ENCODE measurements at places on chromosomes 11 and 22.

- ATAC-seq = peak; percentile 49
These were observed at the start of gene MAP6 for GRCh38 chr11:75668451-75669297. Gene MAP6, minus strand, starts transcription at chr11:75669038. Its CDS starts 669 bp downstream, at chr11:75668369.

DNA sequence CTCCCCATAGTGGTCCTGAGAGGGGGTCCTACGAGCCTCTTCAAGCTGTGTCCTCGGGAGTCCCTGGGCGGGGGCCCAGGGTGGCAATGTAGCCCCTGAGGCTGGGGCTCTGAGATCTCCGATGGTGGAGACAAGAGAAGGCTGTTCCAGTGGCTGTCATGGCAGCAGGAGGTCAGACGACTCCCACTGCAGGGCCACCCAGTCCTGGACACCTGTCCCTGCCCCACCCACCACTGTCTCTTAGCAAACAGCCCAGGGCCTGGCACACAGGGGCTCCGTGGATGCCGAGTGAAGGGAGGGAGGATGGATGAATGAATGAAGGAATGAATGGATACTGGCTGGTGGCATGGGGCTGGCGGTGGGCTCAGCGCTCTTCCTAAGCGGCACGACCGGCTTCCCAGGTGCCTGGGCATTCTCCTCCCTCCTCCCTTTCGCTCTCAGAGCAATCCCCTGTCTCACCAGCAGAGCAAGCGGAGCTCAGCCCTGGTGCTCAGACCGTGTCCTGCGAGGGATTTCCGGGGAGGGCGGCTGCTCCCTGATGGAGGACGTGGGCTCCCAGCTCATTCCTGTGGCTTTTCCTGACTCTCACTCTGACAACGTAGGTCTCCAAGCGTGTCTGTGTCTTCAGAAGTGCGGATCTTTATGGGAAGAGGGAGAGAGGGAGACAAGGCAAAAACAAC is 1272.6 kb downstream of the BRD1 start:
- ATAC-seq = no peak

GRCh38 chr11:77121096-77121640 is 6.9 kb upstream of the MYO7A start:
- ATAC-seq = no peak

- ATAC-seq = peak; percentile 79
These were observed 22.9 kb upstream of the PDE2A start for GRCh38 chr11:72696866-72697700.

- no peak for ATAC-seq
These were observed 36.4 kb downstream of the KCNQ1 start for GRCh38 chr11:2481253-2481652.

- no peak for ATAC-seq
These were observed 24.1 kb downstream of the KCNE3 start for GRCh38 chr11:74443071-74443864.

DNA sequence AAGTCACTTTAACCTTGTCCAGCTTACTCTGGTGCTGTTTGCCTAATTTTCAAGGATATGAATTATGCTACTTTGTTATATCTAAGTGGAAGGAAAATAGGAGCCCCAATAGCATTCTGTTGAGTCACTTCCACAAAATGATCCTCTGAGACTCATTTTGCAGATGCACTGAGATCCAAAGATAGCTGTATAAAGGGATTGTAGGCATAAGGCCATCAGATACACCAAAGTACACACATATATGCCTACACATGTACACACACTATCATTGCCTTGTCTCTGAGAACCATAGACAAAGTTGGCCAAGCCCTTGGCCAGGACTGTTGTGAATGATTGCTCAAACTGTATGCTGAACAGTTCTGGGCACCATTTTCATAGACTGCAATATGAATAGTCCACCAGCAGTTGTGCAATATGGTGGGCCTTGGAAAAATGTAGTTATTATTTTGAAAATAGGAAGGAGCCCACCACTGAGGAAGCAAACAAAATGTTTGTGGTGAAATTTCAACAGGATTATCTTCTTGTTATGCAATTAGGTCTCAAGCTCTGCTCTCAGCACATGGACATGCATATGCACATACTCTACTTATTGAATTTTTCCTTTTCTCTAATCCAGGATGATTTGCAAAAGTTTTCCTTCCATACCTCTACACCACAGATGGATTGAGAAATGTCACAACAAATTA is 186.0 kb upstream of the CTSC start:
- no peak for ATAC-seq

DNA sequence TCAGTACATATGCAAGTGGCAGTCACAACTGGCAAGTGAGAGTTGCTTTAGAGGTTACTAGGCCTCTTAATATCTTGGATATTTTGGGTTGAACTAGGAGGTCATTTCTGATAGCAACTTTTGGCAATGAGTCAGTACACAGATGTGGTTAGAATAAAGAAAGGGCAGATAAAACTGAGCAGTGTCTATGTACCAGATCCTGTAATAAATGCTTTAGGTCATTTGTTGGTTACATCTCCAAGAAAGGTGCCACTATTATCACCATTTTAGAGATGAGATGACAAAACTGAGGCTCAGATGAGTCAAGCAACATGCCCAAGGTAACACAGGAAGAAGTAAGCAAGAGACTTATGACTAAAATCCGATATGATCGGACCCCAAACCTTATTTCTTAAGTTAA is 25.0 kb downstream of the MAML2 start:
- no peak for ATAC-seq

DNA sequence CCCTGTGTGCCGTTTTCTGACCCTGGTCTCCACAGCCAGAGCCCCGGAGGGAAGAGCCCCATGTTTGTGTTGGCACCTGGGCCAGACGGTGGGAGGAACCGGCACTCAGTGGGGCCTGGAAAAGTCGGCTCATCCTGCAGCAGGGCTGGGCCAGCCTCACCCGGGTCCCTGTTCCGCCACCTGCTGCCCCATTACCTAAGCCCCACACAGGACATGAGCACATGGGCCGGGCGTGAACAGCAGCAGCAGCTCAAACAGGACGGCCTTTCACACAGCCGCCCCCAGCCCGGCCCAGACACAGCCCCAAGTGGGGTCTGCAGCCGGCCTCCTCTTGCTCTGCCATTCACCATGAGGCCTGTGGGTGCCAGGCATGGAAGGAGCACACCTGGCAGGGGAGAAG is 302.4 kb downstream of the MN1 start:
- ATAC-seq = no peak

DNA sequence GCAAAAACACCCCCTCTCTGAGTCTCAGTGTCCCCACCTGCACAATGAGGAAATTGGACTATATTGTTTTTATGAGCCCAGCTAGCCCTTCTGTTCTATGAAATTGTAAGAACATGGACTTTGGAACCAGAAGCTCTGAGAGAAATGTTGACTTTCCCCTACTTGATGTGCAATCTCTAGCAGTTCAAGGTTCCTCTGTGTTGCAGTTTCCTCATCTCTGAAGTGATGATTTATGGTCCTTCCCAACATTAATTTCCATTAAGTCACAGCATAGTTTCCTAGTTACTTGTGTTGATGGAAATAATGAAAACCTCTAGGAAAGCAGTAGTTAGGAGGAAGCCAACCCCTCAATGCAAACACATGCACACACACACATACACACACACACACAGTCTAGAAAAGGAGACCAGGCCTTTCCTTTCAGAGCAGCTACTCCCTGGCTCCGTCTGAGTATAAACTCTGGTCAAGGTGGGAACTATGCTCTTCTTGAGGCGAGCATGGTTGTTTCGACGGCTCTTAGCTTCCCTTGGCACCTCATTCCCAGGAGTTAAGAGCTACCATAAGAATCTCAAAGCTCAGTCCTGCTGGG is 518.4 kb downstream of the SOX6 start:
- no peak for ATAC-seq

GRCh38 chr11:12611352-12611751 is 62.9 kb upstream of the TEAD1 start:
- no peak for ATAC-seq

DNA sequence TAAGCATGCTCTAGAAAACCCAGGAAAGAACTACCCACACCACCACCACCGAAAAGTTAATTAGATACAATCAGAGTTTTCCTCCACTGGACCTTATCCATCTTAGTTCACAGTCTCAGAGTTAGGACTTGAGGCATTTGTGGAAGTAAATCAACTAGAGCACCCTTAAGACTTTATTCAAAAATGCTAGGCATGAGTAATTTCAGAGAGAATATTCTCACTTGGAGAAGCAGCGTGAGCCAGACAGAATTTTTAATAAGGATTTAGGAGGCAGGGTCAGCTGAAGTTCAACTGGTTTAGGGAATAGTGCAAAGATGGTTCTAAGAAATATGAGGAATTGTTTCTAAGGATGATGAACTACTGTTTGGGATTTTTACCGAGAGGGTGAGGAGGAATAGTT is 1.2 kb upstream of the OLFML1 start:
- ATAC-seq = no peak

DNA sequence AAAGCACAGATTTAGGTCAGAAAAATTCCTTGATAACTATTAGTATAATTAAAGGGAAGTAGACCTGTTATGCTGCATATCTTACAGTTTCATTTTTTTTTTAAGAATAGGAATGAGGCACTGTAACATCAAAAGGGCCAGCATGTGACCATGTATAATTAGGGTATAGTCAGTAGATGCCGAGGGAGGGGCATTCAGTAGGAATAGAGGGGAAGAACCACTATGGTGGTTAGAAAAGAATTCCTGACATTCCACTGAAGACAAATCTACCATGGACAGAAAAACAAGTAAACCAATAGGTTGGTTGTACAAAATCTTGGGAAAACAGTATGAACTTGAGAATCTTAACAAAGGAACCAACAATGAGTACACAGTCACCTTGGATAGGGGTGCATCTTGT is 78.4 kb upstream of the CCDC179 start:
- ATAC-seq = no peak

- peak; percentile 88 for ATAC-seq
These were observed at the start of the genes NUDT22 and TRPT1 for GRCh38 chr11:64225608-64226506. Gene NUDT22, plus strand, starts transcription at chr11:64226274. Its CDS starts 379 bp downstream, at chr11:64226653. Gene TRPT1, minus strand, starts transcription at chr11:64226186. Its CDS starts 326 bp downstream, at chr11:64225860.

GRCh38 chr11:23836981-23837380 is 659.9 kb upstream of the LUZP2 start:
- ATAC-seq = no peak

Data from gastroesophageal sphincter (tissue), 4 donors.